A549 treated with Hydrocortisone at 1 μM for 4 hours (cell line): ENCODE measurements at places on chromosomes 6 and 20. TPM values are rescaled to one million over a fixed set of nuclear protein-coding genes. Genes with fewer than 3 reads are reported as not detected.

QRSL1 gene
- total RNA-seq = 7.1 to 9.6 TPM (median 7.7 TPM) in 5 replicates

PTK6 gene
- total RNA-seq = 2.7 to 3.6 TPM (median 2.9 TPM) in 5 replicates

ZSCAN31 gene
- 1.6 to 2.3 TPM (median 1.8 TPM) in 5 replicates for total RNA-seq

TOX2 gene
- 10.6 to 14.3 TPM (median 14.2 TPM) in 5 replicates for total RNA-seq

LST1 gene
- 0.37 TPM in 1 of 5 replicates, not detected in the others for total RNA-seq

CHRNA4 gene
- 0.10 to 0.35 TPM (median 0.24 TPM) in 5 replicates for total RNA-seq

RNF182 gene
- 2.9 to 4.1 TPM (median 3.2 TPM) in 5 replicates for total RNA-seq

FILIP1 gene
- total RNA-seq = 0.20 to 0.35 TPM (median 0.29 TPM) in 5 replicates

UBD gene
- 0.31 to 0.97 TPM (median 0.61 TPM) in 5 replicates for total RNA-seq

TRIM40 gene
- total RNA-seq = not detected in 5 replicates

SRMS gene
- total RNA-seq = 0.11 to 0.15 TPM (median 0.13 TPM) in 5 replicates

KIF25 gene
- total RNA-seq = 0.03 to 0.14 TPM (median 0.09 TPM) in 4 of 5 replicates, not detected in the other

SLC2A4RG gene
- 59.0 to 100 TPM (median 93.0 TPM) in 5 replicates for total RNA-seq

TMEM244 gene
- not detected in 5 replicates for total RNA-seq

FAM184A gene
- total RNA-seq = not detected in 5 replicates

HLA-DRB5 gene
- not detected in 5 replicates for total RNA-seq

PBOV1 gene
- not detected in 5 replicates for total RNA-seq

RPS6KA2 gene
- total RNA-seq = 0.07 to 0.38 TPM (median 0.21 TPM) in 5 replicates

ITPR3 gene
- total RNA-seq = 35.4 to 50.3 TPM (median 48.0 TPM) in 5 replicates

ZC2HC1B gene
- total RNA-seq = not detected in 5 replicates

RUNX2 gene
- total RNA-seq = 1.3 to 1.9 TPM (median 1.5 TPM) in 5 replicates

SNAP25 gene
- total RNA-seq = 13.5 to 19.1 TPM (median 17.8 TPM) in 5 replicates

BMP7 gene
- 0.38 to 1.1 TPM (median 0.53 TPM) in 5 replicates for total RNA-seq

PRELID3B gene
- total RNA-seq = 53.6 to 74.2 TPM (median 62.1 TPM) in 5 replicates

C6orf15 gene
- 0.09 TPM in 1 of 5 replicates, not detected in the others for total RNA-seq

SOX18 gene
- total RNA-seq = 1.3 to 2.7 TPM (median 2.3 TPM) in 5 replicates

WDR27 gene
- 7.7 to 11.5 TPM (median 10.2 TPM) in 5 replicates for total RNA-seq

HMGCLL1 gene
- 0.08 to 0.24 TPM (median 0.20 TPM) in 5 replicates for total RNA-seq

GSTA5 gene
- not detected in 5 replicates for total RNA-seq

LRRC1 gene
- 6.0 to 6.4 TPM (median 6.2 TPM) in 5 replicates for total RNA-seq

PHF10 gene
- 18.8 to 25.0 TPM (median 22.9 TPM) in 5 replicates for total RNA-seq

YWHAB gene
- 188 to 221 TPM (median 199 TPM) in 5 replicates for total RNA-seq

NRN1 gene
- 0.38 to 1.0 TPM (median 0.60 TPM) in 5 replicates for total RNA-seq

COX4I2 gene
- total RNA-seq = not detected in 5 replicates

PNLDC1 gene
- total RNA-seq = 0.08 to 0.14 TPM in 2 of 5 replicates, not detected in the others

RHAG gene
- not detected in 5 replicates for total RNA-seq
